ENCODE measurements at places on chromosomes 2 and 18.
A peak's percentile ranks its signal among the peaks of the same experiment; 100 is the strongest.

DNA sequence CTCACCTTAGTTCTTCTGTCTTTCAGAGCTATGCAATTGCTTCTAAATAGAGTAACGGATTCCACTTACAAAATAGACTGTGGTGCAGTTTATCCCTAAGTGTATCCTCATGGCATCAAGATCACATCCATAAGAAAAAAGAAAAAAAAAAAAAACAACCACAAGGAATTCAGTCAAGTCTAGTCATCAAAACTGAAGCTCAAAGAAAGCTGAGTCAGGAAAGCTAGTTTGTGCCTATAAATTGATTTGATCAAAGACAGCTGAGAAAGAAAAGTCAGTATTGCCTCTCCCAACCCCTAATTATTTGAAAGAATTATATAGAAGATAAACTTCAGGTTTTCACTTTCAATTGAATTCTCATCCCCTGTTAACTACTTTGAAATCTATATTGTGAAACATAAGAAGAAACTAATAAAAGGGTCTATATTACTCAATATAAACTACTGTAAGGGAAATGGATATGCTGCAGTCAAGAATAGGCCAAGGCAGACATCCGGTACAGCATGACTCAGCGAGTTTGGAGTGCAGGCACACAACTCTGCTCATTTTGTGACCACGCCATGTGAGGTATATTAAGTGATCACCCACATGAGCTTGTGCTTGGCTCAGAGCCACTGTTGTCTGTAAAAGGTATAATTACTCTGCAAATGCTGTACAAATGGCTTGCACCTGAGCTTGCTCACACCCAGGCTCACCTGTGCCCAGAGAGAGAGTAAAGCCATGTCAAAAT lies 568.1 kb upstream of the CRIM1 start:
- DNase-seq = no peak

DNA sequence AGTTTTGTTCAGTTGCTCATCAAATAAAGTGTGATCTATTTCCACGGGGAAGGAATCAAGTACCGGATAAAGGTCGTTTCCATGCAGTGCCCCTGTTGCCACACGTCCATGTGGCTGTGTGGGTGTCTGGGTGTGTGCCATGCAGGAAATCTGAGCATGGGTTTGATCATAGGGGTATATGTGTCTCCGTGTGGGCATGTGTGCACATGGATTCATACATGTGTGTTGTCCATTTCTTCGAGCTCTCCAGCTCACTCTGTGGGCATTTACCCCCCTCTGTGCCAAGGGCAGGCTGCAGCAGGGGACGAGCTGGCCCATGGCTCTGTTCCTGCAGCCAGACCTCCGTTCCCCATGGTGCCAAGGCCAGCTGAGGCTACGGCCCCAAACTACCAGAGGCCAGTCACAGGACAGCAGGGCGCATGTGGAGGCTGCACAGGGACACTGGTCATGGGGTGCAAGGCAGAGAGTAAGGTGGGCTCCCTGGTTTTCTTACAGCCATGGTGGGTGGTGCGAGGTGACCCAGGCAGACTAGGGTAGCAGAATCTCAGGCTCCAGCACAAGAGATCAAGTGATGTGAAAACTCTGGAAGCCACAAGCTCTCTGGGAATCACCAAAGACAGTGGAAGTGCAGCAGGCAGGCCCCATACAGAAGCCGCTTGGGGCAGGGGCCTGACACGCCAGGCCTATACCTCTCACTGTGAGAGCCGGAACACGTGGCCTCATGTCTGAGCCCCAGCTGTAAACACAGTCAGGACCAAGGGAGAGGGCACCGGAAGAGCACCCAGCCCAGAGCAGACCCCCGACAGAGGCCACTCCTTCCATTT lies 66.4 kb upstream of the RAB6C start:
- no peak for DNase-seq

DNA sequence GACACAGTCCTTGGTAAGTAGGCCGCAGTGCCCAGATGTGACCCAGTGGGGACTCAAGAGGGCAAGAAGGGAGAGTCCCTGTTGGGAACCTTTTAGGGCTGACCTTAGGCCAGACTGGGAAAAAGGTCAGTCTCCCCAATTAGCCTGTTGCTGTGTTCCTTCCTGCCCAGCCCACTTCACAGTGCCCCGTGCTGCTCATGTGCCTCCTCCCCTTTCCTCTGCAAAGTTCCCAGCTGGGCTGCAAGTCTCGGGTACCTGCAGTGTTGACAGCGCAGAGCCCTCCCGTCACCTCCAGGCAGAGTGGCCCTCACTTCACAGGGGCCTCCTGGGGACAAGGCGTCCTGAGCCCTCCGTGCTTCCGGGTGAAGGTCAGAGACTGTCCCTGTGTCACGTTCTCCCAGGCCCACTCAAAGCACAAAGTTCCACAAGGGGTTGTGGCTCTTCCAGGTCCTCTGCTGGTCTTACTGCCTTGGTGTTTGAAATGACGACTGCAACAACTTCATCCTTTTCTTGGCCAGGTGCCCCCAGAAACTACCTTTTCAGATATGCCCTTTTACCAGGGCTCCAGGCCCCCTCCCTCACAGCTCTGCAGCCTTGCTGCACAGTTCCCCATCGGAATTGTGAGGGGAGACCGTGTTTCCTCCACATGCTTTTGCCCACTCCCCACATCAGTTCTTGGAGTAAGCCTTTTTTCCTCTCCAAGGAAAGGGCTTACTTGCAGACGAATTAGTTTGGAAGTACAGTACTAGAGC lies 225.8 kb downstream of the ALPK2 start:
- DNase-seq = no peak

DNA sequence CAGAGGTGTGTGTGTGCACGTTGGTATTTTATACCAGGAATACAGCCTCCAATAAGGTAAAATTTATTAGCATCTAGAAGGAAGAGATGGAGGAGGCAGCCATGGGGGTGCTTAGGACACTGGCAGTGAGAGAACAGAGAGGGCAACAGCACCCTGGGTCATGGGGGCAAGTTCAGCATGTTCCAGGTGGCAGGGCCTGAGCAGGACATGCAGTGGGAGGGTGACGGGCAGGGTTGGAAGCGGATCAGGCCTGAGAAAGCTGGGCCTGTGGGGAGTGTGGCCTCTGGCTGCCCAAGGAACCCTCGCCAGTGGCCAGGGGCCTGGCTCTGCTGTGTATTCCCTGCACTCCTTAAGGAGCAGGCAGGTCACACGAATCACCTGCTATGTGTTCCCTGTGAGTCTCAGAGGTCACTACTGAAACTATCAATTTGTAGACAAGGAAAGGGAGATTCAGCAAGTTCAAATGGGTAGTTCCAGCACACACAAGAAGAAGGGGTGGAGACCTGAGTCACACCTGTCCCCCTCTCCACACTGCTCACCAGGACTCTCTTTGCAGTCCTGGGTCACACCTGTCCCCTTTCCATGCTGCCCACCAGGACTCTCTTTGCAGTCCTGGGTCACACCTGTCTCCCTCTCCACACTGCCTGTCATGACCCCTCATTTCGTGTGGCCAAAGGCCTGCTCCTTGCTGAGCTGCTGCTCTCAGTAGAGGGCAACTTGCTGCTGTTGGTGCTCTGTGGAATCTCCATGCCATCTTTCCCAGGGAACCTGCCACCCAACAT lies 463.9 kb upstream of the HS6ST1 start:
- DNase-seq = no peak

DNA sequence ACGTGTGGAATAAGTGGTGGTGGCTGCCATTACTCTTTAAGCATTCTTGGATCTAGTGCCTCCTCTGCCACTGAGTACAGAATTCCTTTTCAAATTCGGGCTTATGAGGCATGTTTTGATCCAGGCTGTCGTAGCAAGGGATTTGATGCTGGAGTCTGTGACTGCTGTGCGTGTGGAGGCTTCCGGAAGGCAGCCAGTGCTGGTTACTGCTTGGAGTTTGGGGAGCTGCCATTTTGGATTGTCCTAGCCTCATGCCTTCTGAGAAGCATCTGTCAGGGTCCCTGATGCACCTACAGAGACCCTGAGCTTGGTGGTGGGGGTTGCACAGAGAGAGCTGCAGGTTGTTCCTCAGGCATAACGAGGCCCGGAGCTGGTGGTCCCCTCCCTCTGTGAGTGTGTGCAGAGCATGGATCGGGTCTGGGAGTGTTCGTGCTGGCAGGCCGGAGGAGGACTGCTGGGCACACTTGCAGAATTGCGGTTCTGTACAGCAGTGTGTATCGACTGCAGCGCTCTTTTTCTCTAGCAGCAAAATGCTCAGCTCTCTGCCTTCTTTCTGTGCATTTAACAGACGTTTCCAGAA lies 7.7 kb downstream of the HPCAL1 start:
- no peak for DNase-seq

DNA sequence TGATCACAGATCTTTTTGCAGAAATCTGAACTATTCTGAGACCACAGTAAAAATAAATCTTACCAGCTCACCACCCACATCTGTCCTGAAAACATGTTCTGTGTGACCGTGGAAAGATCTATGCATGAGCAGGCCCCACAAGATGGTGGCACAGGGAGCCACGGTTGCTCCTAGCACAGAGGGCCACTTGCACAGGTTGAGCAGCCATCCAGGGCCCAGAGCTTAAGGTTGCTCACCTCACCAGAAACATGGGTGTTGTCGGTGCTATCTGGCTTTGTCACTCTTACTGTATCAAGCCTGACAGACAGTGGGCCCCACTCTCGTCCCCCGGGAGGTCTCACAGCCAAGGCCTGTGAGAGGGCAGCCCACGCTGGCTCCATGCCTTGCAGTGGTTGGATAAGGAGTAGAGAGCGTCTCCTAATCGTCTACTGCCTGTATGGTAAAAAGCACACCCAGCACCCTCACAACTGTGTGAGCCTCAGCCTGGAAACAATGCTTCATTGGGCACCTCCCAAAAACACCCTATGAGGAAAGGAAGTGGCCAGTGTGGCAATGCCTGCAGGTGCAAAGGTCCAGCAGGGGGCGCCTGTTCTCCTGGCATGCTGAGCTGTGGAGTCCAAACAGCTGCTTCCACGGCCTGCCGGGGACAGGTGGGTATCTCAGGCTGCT lies 19.6 kb downstream of the TUBB6 start:
- DNase-seq = peak; percentile 55

DNA sequence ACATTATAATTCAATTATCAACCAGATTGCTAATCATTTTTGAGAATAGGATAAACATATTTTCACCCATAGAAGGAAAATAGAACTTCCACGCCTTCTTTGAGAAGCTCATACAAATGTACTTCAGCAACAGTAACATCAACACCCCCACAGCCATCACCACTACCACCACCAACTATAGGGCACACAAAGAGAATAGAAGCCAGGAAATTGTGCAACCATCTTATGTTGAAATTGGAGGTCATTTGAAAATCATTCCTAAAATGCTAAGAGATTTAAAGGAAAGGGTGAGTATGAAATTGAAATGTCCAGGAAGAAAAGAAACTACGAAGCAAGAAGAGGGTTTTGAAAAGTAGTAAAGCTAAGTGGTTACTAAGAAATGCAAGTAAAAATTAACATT lies 563.4 kb downstream of the ZNF804A start:
- no peak for DNase-seq

GRCh38 chr18:7646174-7646886 lies 79.2 kb downstream of the PTPRM start:
- DNase-seq = no peak

GRCh38 chr2:231627384-231628120 lies 34.9 kb downstream of the TEX44 start:
- DNase-seq = no peak

GRCh38 chr2:59041139-59041538 lies 800.0 kb upstream of the FANCL start:
- DNase-seq = no peak

- peak; percentile 49 for DNase-seq
Observed at GRCh38 chr18:13568443-13569392, 157.6 kb downstream of the FAM210A start.

GRCh38 chr2:69619725-69620124 lies 23.8 kb downstream of the AAK1 start:
- DNase-seq = no peak

- DNase-seq = no peak
Observed at GRCh38 chr2:41707790-41708451, 339.9 kb upstream of the PKDCC start.

DNA sequence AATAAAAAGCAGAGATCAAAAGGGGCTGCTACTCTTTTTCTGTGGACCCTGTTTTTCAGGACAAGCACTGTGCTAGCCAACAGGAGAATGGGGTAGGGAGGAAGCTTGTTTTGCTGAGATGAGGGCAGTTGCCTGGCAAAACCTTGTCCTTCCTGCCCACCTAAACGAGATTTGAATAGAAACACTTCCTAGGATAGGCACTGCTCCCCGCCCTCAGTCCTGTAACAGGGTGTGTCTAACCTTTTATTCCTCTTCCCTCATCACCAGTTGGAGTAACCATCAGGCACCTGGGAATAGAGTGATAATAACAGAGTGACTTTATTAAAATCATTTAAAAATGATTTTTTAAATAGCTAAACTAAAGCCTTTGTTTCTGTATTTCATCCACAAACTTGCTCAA lies 368.8 kb downstream of the LNPK start:
- no peak for DNase-seq

- no peak for DNase-seq
Observed at GRCh38 chr18:27004056-27004829, 138.7 kb upstream of the AQP4 start.

GRCh38 chr18:70732188-70732587 lies 443.3 kb downstream of the SOCS6 start:
- no peak for DNase-seq

DNA sequence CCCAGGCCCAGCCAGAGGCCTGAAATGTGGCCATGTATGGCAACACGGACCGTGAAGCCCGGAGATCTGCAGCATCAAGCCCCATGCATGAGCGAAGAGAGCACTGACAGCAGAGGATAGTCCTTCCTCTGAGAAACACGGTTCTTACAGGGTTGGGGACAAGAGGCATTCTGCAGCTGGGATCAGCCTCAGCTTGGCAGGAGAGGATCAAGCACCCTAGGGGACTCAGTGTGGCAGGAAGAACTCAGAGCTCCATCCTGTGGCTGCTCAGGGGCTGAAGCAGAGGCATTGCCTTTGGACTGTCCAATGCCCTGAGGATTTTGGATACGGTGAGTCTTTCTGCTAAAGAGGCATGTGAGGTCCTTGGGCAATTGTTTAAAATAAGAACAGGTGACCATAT lies 368.7 kb downstream of the ZNF516 start:
- DNase-seq = no peak

- DNase-seq = no peak
Observed at GRCh38 chr2:43406651-43407279, 180.4 kb upstream of the ZFP36L2 start.

- DNase-seq = no peak
Observed at GRCh38 chr2:14717131-14717530, 84.6 kb downstream of the LRATD1 start.

- no peak for DNase-seq
Observed at GRCh38 chr2:220504938-220505503, 877.6 kb downstream of the SLC4A3 start.

- DNase-seq = no peak
Observed at GRCh38 chr2:45625824-45626223, 14.8 kb upstream of the SRBD1 start.

GRCh38 chr18:35334821-35335220 lies 9.4 kb downstream of the ZNF24 start:
- no peak for DNase-seq

- no peak for DNase-seq
Observed at GRCh38 chr2:162480067-162480466, 136.1 kb downstream of the GCA start.

- no peak for DNase-seq
Observed at GRCh38 chr18:28175930-28176697, 816 bp downstream of the CDH2 start.

Data from activated CD4-positive, alpha-beta T cell treated with anti-CD3 and anti-CD28 coated beads for 24 hours (primary cell).